ENCODE measurements at places on chromosomes 13 and 19.

DNA sequence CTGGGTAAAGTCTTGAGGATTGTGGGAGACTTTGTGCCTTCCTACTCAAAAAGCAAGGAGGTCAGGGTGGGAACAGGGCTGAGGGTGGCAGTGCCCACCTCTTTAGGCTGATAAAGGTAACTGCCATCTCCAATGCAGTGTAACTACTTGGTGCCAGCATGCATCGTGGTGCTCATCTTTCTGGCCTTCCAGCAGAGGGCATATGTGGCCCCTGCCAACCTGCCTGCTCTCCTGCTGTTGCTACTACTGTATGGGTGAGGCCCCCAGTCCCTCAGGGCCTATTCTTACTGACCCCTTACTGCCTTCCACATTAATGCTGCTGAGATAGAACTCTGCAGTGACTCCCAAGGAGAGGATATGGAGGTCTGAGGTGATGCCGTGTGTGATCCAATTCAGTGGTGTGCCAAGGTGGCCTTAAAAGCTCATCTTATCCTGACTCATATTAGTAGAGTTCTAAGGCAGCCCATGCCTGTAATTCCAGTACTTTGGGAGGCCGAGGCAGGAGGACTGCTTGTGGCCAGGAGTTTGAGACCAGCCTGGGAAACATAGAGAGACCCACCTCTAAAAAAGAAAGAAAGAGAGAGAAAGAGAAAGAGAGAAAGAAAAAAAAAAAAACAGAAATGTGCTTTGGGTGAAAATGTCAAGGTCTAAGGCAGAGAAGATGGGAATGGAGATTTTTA lies 9.7 kb upstream of the ARHGAP45 start:
- peak; percentile 9 for DNase-seq

DNA sequence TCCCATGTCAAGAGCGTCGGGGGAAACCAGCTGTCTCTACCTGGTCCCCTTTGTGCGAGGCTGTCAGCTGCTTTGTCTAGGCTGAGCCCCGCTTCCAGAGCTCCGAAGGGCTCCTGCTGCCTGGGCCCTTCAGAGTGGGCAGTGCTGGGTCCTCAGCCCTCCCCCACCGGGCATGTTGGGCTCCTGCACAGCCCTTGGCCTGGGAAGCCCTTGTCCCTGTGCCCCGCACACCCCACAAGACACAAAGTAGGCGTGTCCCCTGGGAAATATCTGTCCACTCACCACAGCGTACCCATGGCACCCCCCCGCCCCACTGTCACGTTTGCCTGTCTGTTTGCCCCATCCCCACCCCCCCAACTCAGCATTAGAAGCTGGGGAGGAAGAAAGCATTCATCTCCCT lies 39.6 kb upstream of the RANBP3 start:
- peak; percentile 2 for DNase-seq

GRCh38 chr19:31659897-31660210 lies 310.6 kb upstream of the TSHZ3 start:
- no peak for DNase-seq

DNA sequence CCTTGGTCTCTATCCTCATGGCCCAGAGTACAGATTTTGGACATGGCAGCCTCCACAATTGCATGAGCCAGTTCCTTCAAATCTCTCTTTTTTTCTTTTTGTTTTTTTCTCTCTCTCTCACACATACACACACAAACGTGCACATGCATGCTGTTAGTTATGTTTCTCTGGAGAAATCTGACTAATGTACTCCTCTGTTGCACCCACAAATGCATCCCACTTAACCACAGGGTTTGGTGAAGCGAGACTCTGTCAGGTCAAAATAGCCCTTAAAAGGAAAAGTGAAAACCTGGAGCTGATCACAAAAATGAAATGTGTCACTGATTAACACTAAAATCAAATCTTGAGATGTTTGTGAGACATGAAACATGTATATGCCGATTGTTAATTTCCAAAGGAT lies 374.6 kb upstream of the ARGLU1 start:
- DNase-seq, result no peak

DNA sequence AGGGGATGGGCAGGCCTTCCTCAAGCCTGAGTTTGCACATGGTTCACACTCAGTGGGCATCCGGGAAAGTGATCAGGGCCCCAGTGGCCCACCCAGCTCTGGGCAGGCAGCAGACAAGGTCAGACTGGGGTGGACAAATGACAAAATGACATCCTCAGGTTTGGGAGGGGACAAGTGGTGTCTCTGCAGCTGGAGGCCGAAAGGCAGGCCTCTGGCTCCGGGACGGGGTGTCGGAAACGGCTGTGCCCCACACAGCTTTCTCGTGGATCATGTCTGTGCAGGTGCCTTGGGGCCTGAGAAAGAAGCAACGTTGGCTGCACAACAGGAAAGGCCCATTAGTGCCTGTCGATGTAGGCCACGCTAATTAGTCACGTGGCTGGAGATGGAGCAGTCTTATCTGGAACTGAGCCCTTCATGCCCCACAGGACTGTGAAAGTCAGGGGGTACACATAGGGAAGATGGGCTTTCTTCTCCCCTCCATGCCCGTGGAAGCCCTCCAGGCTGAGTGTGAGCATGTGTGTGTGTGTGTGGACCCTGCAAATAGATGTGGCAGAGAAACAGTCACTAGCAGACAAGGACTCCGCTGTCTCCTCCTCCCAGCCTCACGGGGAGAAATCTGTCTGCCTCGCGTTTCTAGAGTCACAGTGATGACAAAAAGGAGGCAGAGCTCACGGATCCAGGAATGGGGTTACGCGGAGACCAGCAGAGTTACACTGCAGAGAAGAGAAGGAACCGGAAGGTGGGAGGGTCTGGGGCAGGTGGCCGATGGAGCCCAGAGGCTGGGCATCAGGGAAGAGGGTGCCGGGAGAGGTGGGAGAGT lies 44.2 kb downstream of the CHST8 start:
- no peak for DNase-seq

DNA sequence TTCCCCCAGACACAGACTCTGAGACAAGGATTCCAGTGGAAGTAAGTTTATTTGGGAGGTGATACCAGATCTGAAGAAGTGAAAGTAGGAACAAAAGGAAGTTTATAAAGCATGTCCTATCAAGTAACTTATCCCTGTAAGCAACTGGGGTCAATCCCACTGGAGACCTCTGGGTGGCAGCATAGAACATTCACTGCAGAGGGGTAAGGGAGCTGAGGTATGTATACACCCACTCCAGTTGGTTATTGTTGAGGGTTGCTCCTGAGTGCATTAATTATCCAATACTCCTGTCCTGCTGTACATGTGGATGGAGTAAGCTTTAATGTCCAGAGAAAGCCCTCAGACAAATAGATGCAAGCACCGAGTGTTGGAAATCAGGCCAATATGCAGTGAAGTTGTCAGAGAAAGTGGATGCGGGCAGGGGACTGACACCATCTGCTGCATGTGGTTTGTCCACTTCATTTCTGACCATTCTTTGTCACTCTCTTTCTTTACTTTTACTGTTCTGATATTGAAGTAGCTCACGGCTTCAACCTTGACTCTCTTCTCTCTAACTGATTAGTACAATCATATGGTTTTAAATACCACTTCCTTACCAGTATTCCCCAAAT lies 46.7 kb downstream of the NOTCH3 start:
- no peak for DNase-seq

GRCh38 chr19:17968362-17968761 lies 1.5 kb downstream of the KCNN1 start:
- DNase-seq, result no peak

- peak; percentile 33 for DNase-seq
Measured at GRCh38 chr13:102399791-102400674, 1.8 kb downstream of the FGF14 start.

GRCh38 chr19:18098891-18099622 lies 1.5 kb downstream of the MAST3 start:
- DNase-seq, result no peak

- DNase-seq, result no peak
Measured at GRCh38 chr13:35392768-35393167, 83.7 kb downstream of the MAB21L1 start.

GRCh38 chr13:30023196-30023895 lies 172.9 kb upstream of the UBL3 start:
- DNase-seq, result no peak

DNA sequence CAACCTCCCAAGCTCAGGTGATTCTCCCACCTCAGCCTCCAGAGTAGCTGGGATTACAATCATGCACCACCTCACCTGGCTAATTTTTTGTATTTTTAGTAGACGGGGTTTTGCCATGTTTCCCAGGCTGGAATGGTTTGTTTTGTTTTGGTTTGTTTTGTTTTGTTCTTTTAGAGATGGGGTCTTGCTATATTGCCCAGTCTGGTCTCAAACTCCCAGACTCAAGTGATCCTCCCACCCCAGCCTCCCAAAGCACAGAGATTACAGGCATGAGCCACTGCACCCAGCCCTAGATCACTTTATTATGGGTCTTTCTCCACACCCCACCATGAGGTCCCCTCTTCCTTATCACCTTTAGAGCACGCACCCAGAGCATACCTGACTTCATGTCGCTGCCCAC lies 8.0 kb upstream of the KRTDAP start:
- no peak for DNase-seq

DNA sequence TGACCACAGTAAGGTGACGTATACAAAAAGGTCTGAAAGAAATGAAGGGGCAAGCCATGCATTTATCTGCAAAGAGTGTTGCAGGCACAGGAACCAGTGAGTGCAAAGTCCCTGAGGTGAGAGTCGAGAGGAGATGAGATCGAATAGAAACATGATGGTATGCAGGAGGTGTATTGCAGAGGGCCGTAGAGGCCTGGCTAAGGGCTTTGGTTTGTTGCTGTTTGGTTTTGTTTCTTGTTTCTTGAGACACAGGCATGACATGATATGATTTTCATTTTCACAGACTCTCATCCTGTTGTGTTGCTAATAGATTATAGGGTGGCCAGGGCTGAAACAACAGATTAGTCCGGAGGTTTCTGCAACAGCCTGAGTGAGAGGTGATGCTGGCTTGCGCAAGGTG lies 80.4 kb downstream of the HSPH1 start:
- DNase-seq, result no peak

GRCh38 chr13:48138270-48138669 lies 43.4 kb upstream of the MED4 start:
- DNase-seq, result no peak

DNA sequence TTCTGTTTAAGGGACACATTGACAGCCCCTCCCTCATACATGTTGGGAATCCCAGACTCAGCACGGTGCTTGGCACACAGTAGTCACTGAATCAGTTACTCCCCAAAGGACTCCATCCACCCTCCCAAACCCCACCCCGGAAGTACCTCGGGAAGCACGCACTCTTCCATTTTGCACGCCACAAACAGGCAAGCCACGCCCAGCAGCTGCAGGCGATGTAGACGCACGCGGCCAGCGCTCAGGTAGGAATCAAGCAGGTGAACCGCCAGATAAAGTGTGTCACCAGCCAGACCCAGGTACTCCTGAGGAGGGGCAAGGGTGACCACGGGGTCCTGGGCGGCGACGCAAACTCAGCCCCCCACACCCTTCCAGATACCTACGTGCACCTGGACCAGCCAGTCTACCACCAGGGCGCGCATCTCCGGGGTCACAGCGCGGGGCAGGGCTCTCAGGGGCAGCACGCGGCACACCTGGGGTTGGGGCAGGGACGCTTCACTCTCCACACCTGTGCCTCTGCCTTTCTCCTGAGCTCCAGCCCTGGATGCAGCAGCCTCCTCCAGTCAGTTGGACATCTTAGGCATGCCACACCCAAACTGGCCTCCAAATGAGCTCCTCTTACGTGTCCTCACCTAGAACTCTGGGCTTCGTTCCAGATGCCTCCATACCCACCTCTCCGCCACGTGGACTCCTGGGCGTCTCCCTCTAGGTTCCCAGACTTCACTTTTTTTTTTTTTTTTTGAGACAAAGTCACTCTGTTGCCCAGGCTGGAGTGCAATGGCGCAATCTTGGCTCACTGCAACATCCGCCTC lies 1.9 kb downstream of the CCNP start:
- no peak for DNase-seq

DNA sequence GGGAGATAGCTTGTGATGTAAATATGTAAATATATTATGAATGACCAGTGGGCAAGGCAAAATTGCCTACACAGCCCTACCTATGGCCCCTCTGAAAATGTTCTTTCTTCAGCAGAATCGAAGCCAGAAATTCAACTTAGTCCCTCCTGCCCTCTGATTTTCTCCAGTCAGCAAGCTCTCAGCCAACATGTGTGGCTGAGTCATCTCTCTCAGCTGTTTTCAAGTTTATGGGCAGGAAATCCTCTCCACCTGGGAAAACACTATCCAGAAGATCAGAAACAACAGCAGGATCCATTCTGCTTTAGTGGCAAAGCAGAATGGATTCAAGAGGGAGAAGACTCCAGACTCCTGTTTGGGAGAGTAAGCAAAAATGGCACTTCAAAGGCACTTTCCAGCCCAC lies 8.9 kb upstream of the ZNF527 start:
- no peak for DNase-seq

DNA sequence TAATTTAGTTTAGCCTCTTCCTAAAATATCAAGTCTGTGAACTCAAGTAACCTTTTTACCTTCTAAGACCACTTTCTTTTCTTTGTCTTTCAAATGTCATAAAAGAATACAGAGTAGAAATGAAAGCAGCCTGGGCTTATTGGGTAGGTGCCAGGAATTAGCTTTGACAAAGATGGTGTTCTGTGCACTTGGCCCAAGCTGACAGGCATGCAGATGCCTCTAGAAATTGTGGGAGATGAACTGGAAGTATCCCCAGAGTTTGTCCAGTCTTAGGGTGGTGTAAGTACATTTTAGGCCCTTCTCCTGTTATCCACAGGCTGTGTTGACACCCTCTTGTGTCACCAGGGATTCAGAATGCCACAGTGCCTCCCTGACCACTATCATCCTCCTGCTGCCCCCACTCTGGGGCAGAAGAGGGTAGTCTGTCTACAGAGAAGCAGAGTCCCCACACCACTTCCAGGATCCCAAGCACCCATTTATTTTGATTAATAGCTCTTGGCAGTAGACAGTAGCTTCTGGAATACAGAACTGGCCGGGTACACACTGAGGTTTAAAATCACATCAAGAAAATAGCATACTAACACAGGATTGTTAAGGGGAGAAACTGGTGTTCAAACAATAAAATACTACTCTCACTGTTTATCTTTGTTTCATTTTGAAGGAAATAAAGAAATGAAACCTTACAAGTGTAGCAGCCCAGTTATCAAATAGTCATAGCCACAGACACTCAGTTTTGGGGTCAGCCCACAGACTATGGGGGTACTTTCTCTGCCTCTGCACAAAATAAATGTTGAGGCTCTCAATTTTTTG lies 343.2 kb downstream of the KCNRG start:
- DNase-seq, result no peak

- DNase-seq, result peak; percentile 60
Measured at GRCh38 chr19:46970815-46971214, 48.8 kb upstream of the NPAS1 start.

Data from left cardiac atrium (tissue), 4 donors.